ENCODE measurements at places on chromosomes 13 and 19. TPM values are rescaled to one million over a fixed set of nuclear protein-coding genes. Genes with fewer than 3 reads are reported as not detected.

DNA sequence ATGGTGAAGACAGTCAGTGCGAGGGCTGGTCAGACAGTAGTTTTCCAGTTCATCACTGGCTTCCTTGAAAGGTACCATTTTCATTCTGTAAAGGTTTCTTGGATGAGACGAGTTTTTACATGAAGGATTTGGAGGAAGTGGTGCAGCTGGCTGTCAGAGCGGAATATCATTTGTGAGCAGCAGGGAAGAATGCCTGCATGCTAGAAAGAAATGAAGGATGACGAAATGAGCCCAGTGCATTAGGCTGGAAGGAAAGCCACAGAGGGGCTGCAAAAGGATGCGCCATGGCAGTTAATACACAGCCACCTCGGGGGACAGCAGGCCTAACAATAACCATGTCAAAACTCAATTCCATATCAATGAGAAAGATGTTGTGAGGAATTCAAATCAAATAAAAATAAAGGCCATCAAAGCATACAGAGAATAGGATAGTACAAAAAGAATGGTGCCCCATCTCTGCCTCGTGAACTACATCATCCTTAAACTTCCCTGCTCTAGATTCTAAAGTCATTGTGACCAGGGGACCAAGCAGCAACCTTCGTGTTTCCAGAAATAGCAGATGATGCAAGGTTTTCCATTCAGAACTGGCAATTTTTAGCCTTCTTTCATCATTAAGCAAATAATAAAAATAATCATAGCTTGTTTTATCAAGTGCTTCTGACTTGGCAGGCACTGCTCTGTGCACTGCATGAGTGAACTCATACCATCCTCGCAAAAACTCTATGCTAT lies 504.2 kb downstream of the RFC3 start:
- no peak for DNase-seq

- no peak for DNase-seq
These were observed 4.8 kb upstream of the CEACAM16 start for GRCh38 chr19:44694184-44694579.

GRCh38 chr13:45674908-45675307 lies 27.2 kb upstream of the CBY2 start:
- DNase-seq, result no peak

- DNase-seq, result no peak
These were observed 1.9 kb downstream of the TPM4 start for GRCh38 chr19:16077984-16078758.

DNA sequence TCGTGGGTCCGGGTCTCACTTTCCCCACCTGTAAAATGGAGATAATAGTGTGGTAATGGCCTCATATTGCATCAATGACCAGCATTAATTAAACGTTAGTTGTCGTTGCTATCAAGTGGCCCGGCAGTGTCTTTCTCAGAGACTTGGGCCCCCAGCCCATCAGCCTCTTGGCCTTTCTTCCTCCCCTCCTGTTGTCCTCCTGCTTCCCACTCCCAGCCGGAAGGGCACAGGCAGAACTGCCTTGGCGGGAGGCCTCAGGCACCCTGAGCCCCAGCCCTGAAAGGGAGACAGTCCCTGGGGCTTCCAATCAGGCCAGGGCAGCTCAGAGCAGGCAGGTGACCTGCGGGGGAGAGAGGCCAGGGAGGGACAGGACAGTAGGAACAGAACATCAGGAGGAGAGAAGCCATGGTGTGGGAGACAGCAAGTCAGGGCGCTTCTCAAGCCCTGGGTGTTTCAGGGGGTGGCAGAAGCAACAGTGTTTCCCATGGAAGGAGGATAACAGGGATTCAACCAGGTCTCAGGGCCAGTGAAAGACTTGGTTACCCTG lies 4.6 kb downstream of the MARK4 start:
- no peak for DNase-seq

GRCh38 chr13:37966266-37966665 lies 96.7 kb upstream of the TRPC4 start:
- no peak for DNase-seq

GRCh38 chr19:44755219-44755618 lies 6.7 kb downstream of the BCL3 start:
- DNase-seq, result no peak

GRCh38 chr13:97392020-97392419 lies 41.9 kb upstream of the RAP2A start:
- DNase-seq, result no peak

- no peak for DNase-seq
These were observed 513.0 kb downstream of the IRS2 start for GRCh38 chr13:109273326-109273751.

Gene GADD45B
- 247 TPM for total RNA-seq

Gene NR2F6
- 4.2 TPM for total RNA-seq

Gene CYP4F2
- total RNA-seq, result not detected

Data from natural killer cell (primary cell).